ENCODE measurements at places on chromosomes 7 and 10.

- no peak for DNase-seq
Measured at GRCh38 chr7:139387594-139387993, 27.9 kb downstream of the LUC7L2 start.

DNA sequence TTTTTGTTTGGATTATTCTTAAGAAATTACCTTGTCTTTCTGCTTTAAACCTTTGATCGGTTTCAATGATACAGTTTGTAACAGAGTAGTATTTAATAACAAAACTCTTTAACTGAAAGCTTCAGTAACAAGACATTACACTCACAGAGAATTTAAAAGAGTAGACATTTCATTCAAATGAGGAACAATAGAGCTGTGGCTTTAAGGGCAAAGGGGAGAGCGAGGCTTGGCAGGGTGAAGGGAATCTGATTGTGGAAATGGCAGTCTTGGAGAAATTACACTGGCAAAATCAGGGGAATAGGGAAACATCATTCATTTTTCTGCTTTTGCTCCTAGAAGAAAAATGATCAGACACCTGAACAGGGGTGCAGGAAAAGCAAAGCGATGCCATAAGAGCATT is 5.1 kb upstream of the HIPK2 start:
- DNase-seq, result no peak

GRCh38 chr10:132187430-132188138 is 836 bp downstream of the DPYSL4 start:
- no peak for DNase-seq

- DNase-seq, result peak; percentile 62
Measured at GRCh38 chr7:29038463-29038862, 80.3 kb upstream of the TRIL start.

GRCh38 chr7:108132551-108133265 is 2.5 kb upstream of the LAMB4 start:
- DNase-seq, result no peak
